ENCODE measurements at places on chromosomes 16 and 17. TPM values are rescaled to one million over a fixed set of nuclear protein-coding genes. Genes with fewer than 3 reads are reported as not detected.
A peak's percentile ranks its signal among the peaks of the same experiment; 100 is the strongest.

The KRTAP2-2 gene
- not detected for polyA plus RNA-seq

The HS3ST3B1 gene
- 7.9 TPM for polyA plus RNA-seq

The DNASE1L2 gene
- not detected for polyA plus RNA-seq

The HOXB7 gene
- not detected for polyA plus RNA-seq

The ARL5C gene
- not detected for polyA plus RNA-seq

The SSTR5 gene
- not detected for polyA plus RNA-seq

The STAC2 gene
- polyA plus RNA-seq: not detected

The EVPLL gene
- polyA plus RNA-seq: not detected

The ATP1B2 gene
- not detected for polyA plus RNA-seq

GRCh38 chr17:32631341-32632096 lies 144.7 kb downstream of the CDK5R1 start:
- DNase-seq: no peak

- no peak for DNase-seq
Measured at GRCh38 chr16:72895951-72896350, 152.0 kb downstream of the ZFHX3 start.

- no peak for DNase-seq
Measured at GRCh38 chr17:19248928-19249574, 11.9 kb downstream of the EPN2 start.

DNA sequence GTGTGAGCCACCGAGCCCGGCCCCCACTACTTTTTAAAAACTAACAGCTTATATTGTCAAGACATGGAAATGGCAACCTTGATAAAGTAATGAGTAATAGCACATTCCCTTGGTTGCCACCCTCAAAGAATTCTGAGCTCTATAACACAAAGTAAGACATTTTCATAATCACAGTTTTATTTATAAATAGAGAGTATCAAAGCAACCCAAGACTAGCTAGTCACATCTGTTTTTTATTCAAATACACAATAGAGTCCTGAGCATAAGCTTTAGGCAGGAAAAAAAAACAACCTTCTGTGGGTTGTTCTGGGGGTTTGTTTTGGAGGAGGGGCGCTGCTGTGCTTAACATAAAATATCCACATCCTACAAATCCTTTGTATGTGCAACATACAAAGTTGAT lies 68.7 kb downstream of the CEP95 start:
- no peak for DNase-seq

GRCh38 chr17:33667052-33667509 lies 374.0 kb upstream of the ASIC2 start:
- no peak for DNase-seq

GRCh38 chr17:64328859-64329531 lies 61.7 kb downstream of the PECAM1 start:
- no peak for DNase-seq

- no peak for DNase-seq
Measured at GRCh38 chr16:84476401-84476800, 28.1 kb downstream of the MEAK7 start.

- DNase-seq: no peak
Measured at GRCh38 chr16:85882181-85882810, 16.7 kb upstream of the IRF8 start.

GRCh38 chr16:7765079-7765550 lies 432.5 kb downstream of the RBFOX1 start:
- no peak for DNase-seq

- no peak for DNase-seq
Measured at GRCh38 chr17:31427684-31428083, 36.2 kb downstream of the RAB11FIP4 start.

GRCh38 chr16:3548859-3549258 lies 28.3 kb downstream of the NLRC3 start:
- DNase-seq: no peak

- DNase-seq: no peak
Measured at GRCh38 chr16:12753203-12754023, 50.3 kb downstream of the CPPED1 start.

- DNase-seq: peak; percentile 87
Measured at GRCh38 chr17:77127735-77128361, 12.9 kb upstream of the SEC14L1 start.

GRCh38 chr16:79188115-79188738 lies 412.3 kb downstream of the MAF start:
- DNase-seq: no peak

GRCh38 chr16:13344001-13344400 lies 442.6 kb downstream of the SHISA9 start:
- DNase-seq: no peak
